Activated CD4-positive, alpha-beta T cell treated with anti-CD3 and anti-CD28 coated beads, Interleukin-2, amount 10 ng/mL, durations not matched to agents 7 days and 5 days (primary cell): ENCODE measurements at places on chromosomes 12 and 14. TPM values are rescaled to one million over a fixed set of nuclear protein-coding genes. Genes with fewer than 3 reads are reported as not detected.

AQP6 gene
- not detected for total RNA-seq

GDF3 gene
- total RNA-seq: not detected

ACOT4 gene
- 1.4 TPM for total RNA-seq

GPX2 gene
- total RNA-seq: not detected

OR6C2 gene
- total RNA-seq: not detected

SELPLG gene
- 207 TPM for total RNA-seq

CPNE6 gene
- not detected for total RNA-seq

C12orf56 gene
- not detected for total RNA-seq

TSPAN19 gene
- not detected for total RNA-seq

FGF23 gene
- total RNA-seq: not detected

CISTR gene
- not detected for total RNA-seq

GRCh38 chr14:63996625-63997220 lies 143.9 kb downstream of the SYNE2 start:
- H3K27ac ChIP-seq: no peak overlapping the region
- H3K27me3 ChIP-seq: no peaks in the 10 kb centered on the region
- no peak overlapping the region for H3K4me3 ChIP-seq
- H3K4me1 ChIP-seq: peaks cover 12% of the 10 kb centered on the region

GRCh38 chr14:102691763-102692162 lies 85.5 kb upstream of the TRAF3 start:
- peaks cover 16% of the 10 kb centered on the region for H3K4me1 ChIP-seq
- H3K36me3 ChIP-seq: no peaks in the 10 kb centered on the region

DNA sequence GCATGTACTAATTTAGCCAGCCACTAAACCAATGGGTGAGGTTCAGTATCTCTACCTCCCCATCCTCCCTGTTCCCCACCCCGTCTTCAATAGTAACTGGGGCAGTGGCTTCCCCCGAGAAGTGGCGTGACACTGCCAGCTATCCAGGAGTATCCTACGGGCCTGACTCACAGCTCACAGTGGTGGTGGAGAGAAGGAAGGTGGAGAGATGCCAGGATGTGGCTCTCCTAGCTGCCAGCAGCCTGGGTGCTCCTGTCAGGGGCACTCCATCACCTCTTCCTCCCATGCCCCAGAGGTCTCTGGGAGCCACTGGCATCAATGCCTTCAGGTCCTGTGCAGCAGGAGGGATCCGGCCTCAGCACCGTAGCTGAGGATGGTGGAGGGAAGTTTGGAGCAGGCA lies 49.0 kb downstream of the TSPAN11 start:
- H3K27me3 ChIP-seq: no peaks in the 10 kb centered on the region
- no peak for DNase-seq
- no peak overlapping the region for H3K27ac ChIP-seq
- H3K36me3 ChIP-seq: no peaks in the 10 kb centered on the region
- H3K4me1 ChIP-seq: no peaks in the 10 kb centered on the region

DNA sequence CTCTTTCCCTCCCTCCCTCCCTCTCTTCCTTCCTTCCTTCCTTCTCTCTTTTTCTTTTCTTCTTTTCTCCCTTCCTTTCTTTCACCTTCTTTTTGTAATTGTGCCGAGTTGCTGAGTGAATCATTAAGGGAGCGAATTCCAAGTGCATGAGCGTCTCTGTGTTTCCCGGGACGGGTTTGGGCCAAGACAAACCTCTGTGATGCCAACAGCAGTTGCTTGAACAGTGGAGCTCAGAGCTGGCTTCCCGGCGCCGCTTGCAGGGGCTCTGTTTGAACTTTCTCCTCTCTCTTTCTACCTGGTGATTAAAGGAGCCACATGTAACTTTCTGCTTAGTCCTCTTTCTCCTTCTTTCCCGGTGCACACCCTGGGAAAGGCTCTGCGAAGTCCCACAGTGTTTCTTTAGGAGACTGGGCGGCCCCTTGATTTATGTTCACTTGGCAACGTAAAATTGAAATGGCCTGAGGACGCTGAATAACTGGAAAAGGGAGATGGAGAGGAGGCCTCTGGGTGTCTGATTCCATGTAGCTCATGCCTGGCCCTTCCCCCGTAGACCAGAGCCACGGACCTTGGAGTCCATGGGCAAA lies 33.7 kb upstream of the MAP1LC3B2 start:
- peaks cover 9% of the 10 kb centered on the region for H3K4me1 ChIP-seq
- no peak overlapping the region for H3K27ac ChIP-seq
- peaks cover 12% of the 10 kb centered on the region for H3K27me3 ChIP-seq
- no peak overlapping the region for H3K4me3 ChIP-seq
- no peak for DNase-seq
- H3K36me3 ChIP-seq: no peaks in the 10 kb centered on the region

- H3K36me3 ChIP-seq: no peaks in the 10 kb centered on the region
- DNase-seq: no peak
- H3K4me1 ChIP-seq: peaks cover 17% of the 10 kb centered on the region
- no peak overlapping the region for H3K4me3 ChIP-seq
- H3K27ac ChIP-seq: no peak overlapping the region
- H3K27me3 ChIP-seq: no peaks in the 10 kb centered on the region
Measured at GRCh38 chr12:49230176-49230804, 34.6 kb upstream of the TUBA1C start.

GRCh38 chr12:27523305-27523641 lies 733 bp upstream of the PPFIBP1 start:
- H3K4me3 ChIP-seq: peak overlapping the region; percentile 95
- peaks cover 27% of the 10 kb centered on the region for H3K4me1 ChIP-seq
- no peak for DNase-seq
- H3K36me3 ChIP-seq: no peaks in the 10 kb centered on the region

GRCh38 chr14:65815127-65815526 lies 402.6 kb downstream of the FUT8 start:
- peaks cover 11% of the 10 kb centered on the region for H3K27me3 ChIP-seq
- DNase-seq: no peak
- H3K36me3 ChIP-seq: no peaks in the 10 kb centered on the region
- H3K4me3 ChIP-seq: no peak overlapping the region
- no peak overlapping the region for H3K27ac ChIP-seq
- peaks cover 4% of the 10 kb centered on the region for H3K4me1 ChIP-seq

DNA sequence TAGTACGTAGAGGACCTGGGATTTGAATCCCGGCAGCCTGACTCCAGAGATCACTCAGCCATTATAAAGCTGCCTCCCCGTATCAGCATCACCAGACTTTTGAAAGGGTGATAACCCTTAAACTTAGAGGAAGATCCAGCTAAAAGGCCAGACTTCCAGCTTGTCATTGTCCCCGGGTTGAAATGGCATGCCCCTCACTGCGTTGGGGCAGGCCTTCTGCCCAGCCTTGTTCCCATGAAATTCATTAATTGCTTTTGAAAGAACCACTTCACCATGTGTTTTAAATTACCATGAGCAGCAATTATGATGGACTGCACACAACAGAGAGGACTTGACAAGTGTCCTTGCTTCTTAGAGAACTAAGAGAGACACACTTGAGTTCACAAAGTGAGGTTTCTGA lies 269.6 kb upstream of the CRY1 start:
- H3K27ac ChIP-seq: no peak overlapping the region
- peaks cover 48% of the 10 kb centered on the region for H3K4me1 ChIP-seq
- DNase-seq: no peak
- peaks cover 7% of the 10 kb centered on the region for H3K36me3 ChIP-seq
- no peaks in the 10 kb centered on the region for H3K27me3 ChIP-seq
- no peak overlapping the region for H3K4me3 ChIP-seq

DNA sequence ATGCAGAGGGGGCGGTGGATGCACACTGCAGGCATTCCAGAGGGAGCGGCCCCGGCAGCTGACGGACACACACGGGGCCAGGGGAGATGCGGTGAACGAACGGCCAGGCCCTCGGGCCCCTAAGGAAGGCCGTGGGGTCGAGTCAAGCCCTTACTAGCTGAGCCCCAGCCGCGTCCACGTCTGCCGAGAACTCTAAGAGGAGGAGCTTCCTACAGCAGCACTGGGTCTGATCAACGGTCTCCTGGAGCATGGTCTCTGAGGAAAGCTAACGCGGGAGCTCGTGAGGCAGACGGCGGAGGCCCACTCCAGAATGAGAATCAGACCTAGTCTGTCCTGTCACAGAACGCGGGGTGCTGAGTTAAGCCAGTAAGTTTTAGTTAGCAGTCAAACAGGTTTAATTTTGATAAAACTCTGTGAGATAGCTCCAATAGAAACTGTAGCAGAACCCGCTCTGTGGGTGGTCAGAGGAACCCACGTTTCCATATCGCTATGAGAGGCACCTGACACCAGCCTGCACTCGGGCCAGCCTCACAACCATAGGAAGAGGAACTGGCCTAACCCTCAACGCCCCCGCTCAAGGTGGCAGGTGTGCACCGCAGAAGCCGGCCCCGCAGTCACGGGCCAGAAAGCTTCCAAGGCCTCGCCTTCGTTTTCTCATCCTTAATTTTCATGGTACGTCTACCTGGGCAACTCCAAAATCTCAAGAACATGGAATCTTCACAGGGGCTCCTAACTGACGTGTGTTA lies 55.5 kb downstream of the CDC42BPB start:
- no peak overlapping the region for H3K4me3 ChIP-seq
- H3K27me3 ChIP-seq: no peaks in the 10 kb centered on the region
- H3K27ac ChIP-seq: no peak overlapping the region
- no peak for DNase-seq
- no peaks in the 10 kb centered on the region for H3K4me1 ChIP-seq

DNA sequence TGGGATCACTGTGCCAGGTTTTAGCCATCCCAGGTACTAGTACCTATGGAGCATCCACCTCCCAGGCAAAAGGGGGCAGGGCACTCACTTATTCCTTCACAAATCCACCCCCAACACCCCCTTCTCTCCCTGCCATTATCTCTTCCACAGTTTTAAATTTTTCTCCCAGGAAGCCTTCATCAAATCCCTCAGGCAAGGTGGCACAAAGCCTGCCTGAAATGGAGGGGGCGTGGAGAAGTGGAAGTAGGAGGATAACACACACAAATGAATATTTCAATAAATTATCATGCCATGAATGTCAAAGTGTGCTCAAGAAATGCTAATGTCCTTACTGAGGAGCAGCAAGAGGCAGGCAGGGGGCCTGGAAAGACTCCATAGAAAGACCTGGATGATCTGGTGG lies 4.7 kb upstream of the CHST11 start:
- H3K36me3 ChIP-seq: peaks cover 3% of the 10 kb centered on the region
- H3K27me3 ChIP-seq: peaks cover 2% of the 10 kb centered on the region
- H3K4me1 ChIP-seq: peaks cover 10% of the 10 kb centered on the region
- DNase-seq: no peak
- no peak overlapping the region for H3K27ac ChIP-seq

- H3K36me3 ChIP-seq: no peaks in the 10 kb centered on the region
- no peak overlapping the region for H3K27ac ChIP-seq
- no peaks in the 10 kb centered on the region for H3K27me3 ChIP-seq
- H3K4me1 ChIP-seq: no peaks in the 10 kb centered on the region
- H3K4me3 ChIP-seq: no peak overlapping the region
Measured at GRCh38 chr12:133227281-133227852, 8.3 kb downstream of the ANHX start.

- DNase-seq: no peak
- H3K4me3 ChIP-seq: no peak overlapping the region
- no peaks in the 10 kb centered on the region for H3K36me3 ChIP-seq
Measured at GRCh38 chr14:103741876-103742275, 26.3 kb downstream of the ZFYVE21 start.

- H3K36me3 ChIP-seq: no peaks in the 10 kb centered on the region
- no peaks in the 10 kb centered on the region for H3K4me1 ChIP-seq
- no peak for DNase-seq
- no peak overlapping the region for H3K4me3 ChIP-seq
- H3K27ac ChIP-seq: no peak overlapping the region
- no peaks in the 10 kb centered on the region for H3K27me3 ChIP-seq
Measured at GRCh38 chr12:13764748-13765147, 216.7 kb downstream of the GRIN2B start.

DNA sequence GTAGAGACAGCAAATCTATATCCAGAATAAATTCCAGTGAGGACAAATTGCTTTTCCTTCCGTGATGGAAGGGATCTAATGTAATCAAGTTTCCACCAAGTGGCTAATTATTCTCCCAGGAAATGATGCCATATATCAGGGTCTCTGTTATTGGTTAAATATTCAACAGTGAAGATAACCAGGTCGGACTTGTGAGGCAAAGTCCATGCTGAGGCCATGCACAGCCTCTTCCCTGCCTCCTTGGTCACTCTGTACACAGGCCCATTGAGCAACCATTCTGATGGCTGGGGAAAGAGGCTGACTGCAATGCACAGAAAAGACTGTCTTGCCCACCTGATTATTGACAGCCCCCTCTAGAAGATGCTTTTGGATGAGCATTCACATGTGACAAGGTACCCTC lies 90.1 kb downstream of the TNFAIP2 start:
- no peak for DNase-seq
- peaks cover 3% of the 10 kb centered on the region for H3K36me3 ChIP-seq
- H3K27ac ChIP-seq: no peak overlapping the region
- peaks cover 32% of the 10 kb centered on the region for H3K27me3 ChIP-seq
- peaks cover 1% of the 10 kb centered on the region for H3K4me1 ChIP-seq
- H3K4me3 ChIP-seq: no peak overlapping the region

GRCh38 chr14:74879427-74880182 lies 2.1 kb upstream of the DLST start:
- no peak for DNase-seq
- peak overlapping the region; percentile 32 for H3K27ac ChIP-seq
- peaks cover 20% of the 10 kb centered on the region for H3K36me3 ChIP-seq
- H3K27me3 ChIP-seq: no peaks in the 10 kb centered on the region
- H3K4me3 ChIP-seq: peak overlapping the region; percentile 1

GRCh38 chr12:42119085-42119633 lies 25.5 kb downstream of the GXYLT1 start:
- no peak overlapping the region for H3K4me3 ChIP-seq
- no peaks in the 10 kb centered on the region for H3K27me3 ChIP-seq
- DNase-seq: no peak

GRCh38 chr12:30996752-30997151 lies 70.2 kb downstream of the TSPAN11 start:
- no peak overlapping the region for H3K27ac ChIP-seq
- H3K4me1 ChIP-seq: no peaks in the 10 kb centered on the region
- no peaks in the 10 kb centered on the region for H3K36me3 ChIP-seq

DNA sequence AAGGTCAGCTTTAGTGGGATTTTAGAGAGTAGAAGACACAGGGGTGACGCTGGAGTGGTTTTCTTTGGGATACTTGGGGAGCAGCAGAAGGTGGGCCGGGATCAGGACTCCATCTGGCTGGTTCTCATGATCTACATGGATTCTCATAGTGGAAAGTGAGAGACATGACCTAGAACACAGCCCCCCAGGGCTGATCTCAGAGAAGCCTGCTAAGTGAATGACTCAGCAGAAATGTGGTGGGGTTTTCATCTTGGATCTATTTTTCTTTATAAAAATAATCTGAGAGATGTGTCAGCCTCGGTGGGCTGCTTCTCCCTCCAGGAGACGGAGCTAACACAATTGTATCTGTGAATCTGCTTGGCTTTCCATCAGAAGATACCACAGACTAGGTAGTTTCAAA lies 484.4 kb downstream of the TMEM121 start:
- no peaks in the 10 kb centered on the region for H3K27me3 ChIP-seq
- H3K4me3 ChIP-seq: no peak overlapping the region
- H3K4me1 ChIP-seq: peaks cover 55% of the 10 kb centered on the region
- H3K36me3 ChIP-seq: no peaks in the 10 kb centered on the region
- no peak for DNase-seq

GRCh38 chr12:49503674-49504180 lies 35.1 kb upstream of the KCNH3 start:
- DNase-seq: no peak
- no peak overlapping the region for H3K27ac ChIP-seq
- H3K4me3 ChIP-seq: no peak overlapping the region
- peaks cover 7% of the 10 kb centered on the region for H3K36me3 ChIP-seq

- H3K27me3 ChIP-seq: peaks cover 8% of the 10 kb centered on the region
- no peak overlapping the region for H3K27ac ChIP-seq
- DNase-seq: no peak
- H3K4me1 ChIP-seq: no peaks in the 10 kb centered on the region
- no peaks in the 10 kb centered on the region for H3K36me3 ChIP-seq
- H3K4me3 ChIP-seq: no peak overlapping the region
Measured at GRCh38 chr14:20204721-20205120, 14.0 kb downstream of the OR11G2 start.

- DNase-seq: no peak
- H3K4me3 ChIP-seq: no peak overlapping the region
- H3K36me3 ChIP-seq: peaks cover 18% of the 10 kb centered on the region
- H3K27me3 ChIP-seq: no peaks in the 10 kb centered on the region
- peaks cover 30% of the 10 kb centered on the region for H3K4me1 ChIP-seq
Measured at GRCh38 chr12:39632670-39633069, 13.1 kb upstream of the ABCD2 start.
